Right renal cortex interstitium (tissue), 3 donors: ENCODE measurements at places on chromosomes 12 and 14.

DNA sequence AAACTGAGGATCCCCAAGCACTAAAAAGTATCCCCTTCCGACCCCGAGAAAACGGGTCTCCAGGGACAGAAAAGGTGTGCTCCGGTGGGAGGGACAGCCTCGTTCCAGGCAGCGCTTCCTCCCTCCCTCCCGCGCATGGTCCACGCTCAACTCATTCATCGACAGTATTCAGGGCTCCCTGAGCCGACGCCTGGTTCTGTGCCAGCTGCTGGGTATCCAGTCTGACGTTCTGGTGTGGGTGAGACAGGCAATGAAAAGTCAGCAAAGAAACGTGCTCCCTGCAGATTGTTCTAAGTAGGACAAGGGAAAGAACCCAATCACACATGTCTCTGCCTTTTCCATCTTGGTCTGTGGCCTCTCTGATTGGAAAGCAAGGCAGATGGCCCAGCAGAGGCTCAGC lies 19.6 kb upstream of the SMOC1 start:
- no peak for DNase-seq

- peak; percentile 48 for DNase-seq
Observed at GRCh38 chr12:111841236-111841749, 735 bp upstream of the MAPKAPK5 start.

DNA sequence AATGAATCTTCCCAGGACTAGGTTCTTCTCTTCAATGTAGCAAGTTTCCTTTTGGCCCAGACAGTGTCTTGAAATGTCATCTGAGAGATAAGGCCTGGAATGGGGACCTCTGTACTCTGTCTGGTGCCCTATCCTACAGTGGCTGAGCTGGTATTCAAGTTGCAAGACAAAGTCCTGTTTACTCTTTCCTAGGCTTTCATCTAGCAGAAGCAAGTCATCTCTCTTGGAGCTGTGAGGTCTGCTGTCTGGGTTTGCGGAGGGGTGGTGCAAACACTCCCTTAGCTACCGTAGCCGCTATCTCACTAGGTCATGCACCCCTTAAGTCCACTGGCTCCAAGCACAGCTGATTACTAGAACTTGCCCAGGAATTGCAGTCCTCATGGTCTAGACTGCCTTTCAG lies 149.7 kb upstream of the SLC16A7 start:
- DNase-seq, result no peak

DNA sequence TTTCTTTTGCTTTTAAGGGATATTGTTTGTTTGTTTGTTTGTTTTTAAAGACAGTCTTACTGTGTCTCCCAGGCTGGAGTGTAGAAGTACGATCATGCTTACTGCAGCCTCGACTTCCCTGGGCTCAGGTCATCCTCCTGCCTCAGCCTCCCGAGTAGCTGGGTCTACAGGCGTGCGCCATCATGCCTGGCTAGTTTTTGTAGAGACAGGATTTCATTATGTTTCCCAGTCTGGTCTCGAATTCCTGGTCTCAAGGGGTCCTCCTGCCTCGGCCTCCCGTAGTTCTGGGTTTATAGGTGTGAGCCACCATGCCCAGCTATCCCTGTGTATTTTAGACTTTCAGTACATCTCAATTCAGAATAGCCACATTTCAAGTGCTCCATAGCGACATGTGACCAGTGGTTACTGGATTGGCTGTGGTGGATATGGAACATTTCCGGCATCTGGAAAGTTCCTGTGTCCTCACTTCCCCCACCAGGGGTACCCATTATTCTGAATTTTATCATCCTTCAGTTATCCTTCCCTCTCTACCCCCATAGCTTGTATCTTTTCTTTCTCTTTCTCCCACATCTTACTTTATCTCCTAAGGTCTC lies 61.1 kb downstream of the HRK start:
- no peak for DNase-seq

DNA sequence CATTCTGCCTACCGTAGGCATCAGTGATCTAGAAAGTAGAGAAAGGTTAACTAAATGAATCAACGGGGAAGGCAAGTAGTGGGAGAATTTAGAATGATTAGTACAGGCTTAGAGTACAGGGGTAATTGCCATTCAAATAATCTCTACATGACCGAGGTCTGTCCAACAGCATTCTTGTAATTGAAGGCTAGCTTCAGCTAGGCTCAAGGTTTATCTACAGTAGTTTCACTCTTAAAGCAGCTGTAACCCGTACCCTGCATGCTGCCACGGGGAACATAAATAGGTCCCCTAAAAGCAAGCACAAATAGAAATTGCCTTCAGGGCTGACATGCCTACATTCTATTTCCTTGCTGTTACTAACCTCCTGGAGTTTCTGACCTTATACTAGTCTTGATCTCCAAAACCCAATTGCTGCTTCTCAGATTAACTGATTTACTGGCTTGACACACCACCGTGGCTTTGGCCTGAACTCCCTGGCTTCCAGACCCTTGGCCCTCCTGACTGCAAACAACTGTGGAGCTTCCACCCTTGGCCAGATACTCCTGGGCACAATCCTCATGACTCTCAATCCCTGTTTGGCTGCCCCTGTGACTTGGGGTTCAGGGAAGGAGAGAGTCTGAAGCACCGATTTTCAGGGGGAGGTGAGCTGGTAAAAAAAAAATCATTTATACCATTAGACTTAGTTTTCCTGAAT lies 242.1 kb upstream of the FOXN3 start:
- DNase-seq, result no peak

GRCh38 chr12:115697340-115697739 lies 580.2 kb downstream of the MED13L start:
- DNase-seq, result no peak

DNA sequence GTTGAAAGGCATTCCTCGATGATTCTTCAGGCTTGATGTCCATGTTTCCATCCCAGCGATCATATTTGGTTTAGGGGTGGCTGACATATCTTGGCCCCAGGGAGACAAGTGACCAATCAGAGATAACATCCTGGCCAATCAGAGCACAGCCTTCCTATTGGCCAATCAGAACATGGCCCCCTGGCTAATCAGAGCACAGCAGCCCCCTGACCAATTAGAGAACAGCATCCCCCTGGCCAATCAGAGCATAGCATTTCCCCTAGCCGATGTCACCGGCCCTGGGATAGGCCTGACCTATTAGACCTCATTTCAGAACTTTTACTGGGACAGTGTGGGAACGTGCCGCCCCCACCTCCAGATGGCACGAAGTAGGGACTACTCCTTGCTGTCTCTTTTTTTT lies 182.2 kb downstream of the AACS start:
- DNase-seq, result no peak

DNA sequence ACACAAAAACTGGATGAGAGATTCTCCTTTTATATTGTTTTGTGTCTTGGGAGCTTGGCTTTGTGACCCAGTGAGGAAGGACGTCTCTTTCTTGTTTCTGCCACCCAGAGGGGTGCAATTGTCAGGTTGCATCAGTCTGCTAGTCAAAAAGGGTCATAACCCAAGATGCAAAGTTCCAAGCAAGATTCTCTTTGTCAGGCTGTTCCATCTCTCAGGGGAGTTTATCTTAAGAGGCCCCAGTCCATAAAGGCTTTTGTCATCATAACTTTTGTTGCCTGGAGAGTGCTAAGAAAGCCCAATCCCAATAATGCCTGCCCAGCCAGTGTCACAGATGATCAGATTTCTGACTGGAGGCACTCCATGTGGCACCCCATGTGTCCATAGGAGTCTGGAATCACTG lies 444.9 kb downstream of the TRHDE start:
- DNase-seq, result no peak

DNA sequence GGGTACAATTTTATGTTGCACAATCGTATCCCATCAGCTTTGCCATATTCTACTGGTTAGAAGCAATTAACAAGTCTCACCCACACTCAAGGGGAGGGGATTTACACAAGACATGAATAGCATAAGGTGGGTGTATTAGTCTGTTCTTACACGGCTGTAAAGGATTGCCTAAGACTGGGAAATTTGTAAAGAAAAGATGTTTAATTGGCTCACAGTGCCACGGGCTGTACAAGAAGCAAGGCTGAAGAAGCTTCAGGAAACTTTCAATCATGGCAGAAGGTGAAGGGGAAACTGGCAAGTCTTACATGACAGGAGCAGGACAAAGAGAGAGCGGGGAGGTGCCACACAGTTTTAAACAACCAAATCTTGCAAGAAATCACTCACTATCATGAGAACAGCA lies 231.8 kb upstream of the AMIGO2 start:
- DNase-seq, result no peak

GRCh38 chr12:98758331-98758730 lies 113.2 kb downstream of the APAF1 start:
- no peak for DNase-seq

DNA sequence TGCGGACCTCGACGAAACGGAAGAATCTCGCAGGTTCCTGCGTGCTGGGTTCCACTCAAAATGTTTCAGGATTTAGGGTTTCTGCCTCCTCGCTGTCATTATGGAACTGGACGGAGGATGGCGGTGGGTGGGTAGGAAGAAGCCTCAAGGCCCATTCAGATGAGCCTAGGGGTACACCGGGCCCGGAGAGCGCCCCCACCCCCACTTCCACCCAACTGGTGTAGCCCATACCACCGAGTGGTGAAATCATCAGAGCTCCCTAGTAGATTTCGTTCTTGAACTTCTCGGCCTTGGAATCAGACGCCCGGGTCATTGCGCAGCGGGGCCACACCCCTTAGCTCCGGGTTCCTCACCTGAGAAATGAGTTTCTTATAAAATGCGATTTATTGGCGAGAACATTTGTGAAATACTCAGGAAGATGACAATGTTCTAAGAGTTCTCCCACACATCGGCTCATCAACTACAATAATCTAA lies 13.3 kb upstream of the TBX3 start:
- no peak for DNase-seq

DNA sequence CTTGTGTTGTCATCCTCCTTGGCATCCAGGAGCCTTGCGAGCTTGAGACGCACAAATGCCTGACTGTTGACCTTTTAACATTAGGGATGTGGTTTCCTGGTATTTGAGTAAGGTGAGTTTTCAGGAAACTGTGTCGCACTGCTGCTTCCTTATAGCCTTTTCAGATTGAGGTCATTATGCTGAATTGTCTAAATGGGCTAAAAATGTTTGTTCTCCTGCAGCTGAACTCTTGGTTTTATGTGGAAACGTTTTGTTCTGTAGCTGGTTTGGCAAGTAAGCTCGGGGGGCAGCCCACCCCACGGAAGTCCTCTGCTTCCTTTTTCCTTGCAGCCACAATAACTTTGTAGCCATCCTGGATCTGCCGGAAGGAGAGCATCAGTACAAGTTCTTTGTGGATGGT lies 5.7 kb downstream of the PRKAB1 start:
- DNase-seq, result no peak

GRCh38 chr14:104477666-104478380 lies 101.7 kb upstream of the C14orf180 start:
- DNase-seq, result peak; percentile 55

DNA sequence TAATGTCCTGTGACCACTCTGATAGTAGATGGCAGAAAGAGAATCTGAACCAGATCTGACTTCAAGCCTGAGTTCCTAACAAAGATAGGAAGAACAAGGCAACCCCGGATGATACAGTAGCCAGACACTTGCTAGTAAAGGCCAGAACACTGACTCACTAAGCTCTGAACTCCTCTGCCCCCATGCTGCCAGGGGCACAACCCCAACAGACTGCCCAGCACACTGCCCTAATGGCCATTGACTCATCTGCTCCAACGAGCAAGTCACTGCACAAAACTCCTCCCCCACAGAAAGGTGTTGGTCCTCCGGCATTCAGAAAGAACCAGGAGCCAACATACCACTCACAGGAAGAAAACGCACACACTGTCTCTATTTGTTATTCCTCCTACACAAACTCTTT lies 179.6 kb upstream of the NUDT4 start:
- DNase-seq, result no peak

DNA sequence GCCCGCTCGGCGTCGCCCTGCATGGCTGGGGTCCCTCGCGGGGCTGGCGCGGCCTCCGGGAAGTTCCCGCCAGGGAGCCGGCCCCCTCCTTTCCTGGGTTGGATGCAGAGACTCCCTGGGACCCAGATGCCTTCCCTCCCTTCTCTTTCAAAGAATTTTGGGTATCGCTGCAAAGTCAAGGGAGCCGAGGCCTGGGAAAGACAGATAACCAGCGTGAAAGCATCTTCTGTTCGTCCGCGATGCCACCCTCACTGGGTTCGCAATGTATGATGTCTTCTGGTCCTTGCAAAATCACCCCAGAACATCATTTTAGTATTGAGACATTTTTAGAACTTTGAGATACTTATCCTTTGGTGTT lies 451 bp downstream of the IRAK3 start:
- no peak for DNase-seq

DNA sequence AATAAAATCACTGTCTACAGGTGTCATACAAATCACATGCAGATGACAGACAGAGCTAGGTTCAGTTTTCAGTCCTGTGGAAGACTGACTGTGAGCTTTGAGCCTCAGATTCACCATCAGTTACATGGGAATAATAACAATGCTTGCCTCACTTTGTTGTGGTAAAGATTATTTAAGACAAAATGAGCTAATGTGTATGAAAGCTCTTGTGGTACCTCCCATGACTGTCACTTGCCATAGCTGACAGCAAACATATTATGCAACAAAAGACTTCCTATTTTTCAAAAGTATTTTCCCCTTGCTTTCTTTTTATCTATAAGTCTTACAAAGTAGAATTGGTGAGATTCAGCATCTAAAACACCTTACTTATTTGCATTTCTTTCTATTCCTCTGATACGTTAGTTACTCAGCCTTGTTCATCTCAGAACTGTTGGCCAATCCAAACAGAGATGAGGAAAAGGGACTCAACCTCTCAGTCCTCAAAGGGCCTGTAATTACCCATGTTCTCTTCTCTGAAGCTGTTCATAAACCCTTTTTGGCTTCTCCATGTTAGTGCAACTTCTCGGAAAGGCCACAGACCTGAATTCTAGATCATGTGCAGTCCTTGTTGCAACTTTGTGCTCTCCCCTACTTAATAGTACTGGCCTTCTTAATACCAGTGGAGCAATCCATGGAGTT lies 8.8 kb upstream of the DDHD1 start:
- DNase-seq, result no peak

GRCh38 chr12:27260746-27261145 lies 16.7 kb downstream of the STK38L start:
- no peak for DNase-seq

- DNase-seq, result no peak
Observed at GRCh38 chr12:57093415-57094207, 4.7 kb downstream of the NAB2 start.

DNA sequence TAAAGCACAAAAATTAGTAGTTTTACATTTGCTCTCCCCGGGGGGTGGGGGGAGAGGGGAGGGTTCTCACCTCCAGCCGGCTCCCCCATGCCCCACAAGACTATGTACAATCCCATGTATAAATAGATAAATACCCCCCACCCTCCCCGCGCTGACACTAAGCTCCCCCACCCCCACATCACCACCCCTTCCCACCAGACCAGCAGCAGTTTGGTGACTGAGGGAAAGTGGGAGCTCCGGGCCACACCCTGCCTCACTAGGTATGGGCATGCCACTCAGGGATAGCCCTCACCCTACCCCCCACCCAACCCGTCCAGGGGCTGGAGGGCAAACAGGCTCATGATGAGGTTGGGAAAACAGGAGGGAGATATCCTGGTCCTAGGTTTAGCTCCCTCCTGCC lies 1.9 kb upstream of the PRKAG1 start:
- no peak for DNase-seq

- no peak for DNase-seq
Observed at GRCh38 chr12:114476159-114476558, 70.2 kb upstream of the TBX5 start.
